Inflammatory macrophage treated with lipopolysaccharide for 4 hours (primary cell): ENCODE measurements at places on chromosomes 3 and 15.

- DNase-seq: no peak
These were observed 76.0 kb downstream of the THSD4 start for GRCh38 chr15:71191296-71191695.

GRCh38 chr3:110026421-110026820, 689.1 kb upstream of the DPPA4 start:
- no peak for DNase-seq

- DNase-seq: no peak
These were observed 19.7 kb upstream of the TM4SF19 start for GRCh38 chr3:196357905-196358304.

- no peak for DNase-seq
These were observed 126.8 kb upstream of the CTDSPL start for GRCh38 chr3:37734886-37735285.

GRCh38 chr3:35201211-35201610, 438.1 kb upstream of the ARPP21 start:
- no peak for DNase-seq

- peak; percentile 70 for DNase-seq
These were observed 39.2 kb downstream of the MYO5C start for GRCh38 chr15:52256366-52256765.

DNA sequence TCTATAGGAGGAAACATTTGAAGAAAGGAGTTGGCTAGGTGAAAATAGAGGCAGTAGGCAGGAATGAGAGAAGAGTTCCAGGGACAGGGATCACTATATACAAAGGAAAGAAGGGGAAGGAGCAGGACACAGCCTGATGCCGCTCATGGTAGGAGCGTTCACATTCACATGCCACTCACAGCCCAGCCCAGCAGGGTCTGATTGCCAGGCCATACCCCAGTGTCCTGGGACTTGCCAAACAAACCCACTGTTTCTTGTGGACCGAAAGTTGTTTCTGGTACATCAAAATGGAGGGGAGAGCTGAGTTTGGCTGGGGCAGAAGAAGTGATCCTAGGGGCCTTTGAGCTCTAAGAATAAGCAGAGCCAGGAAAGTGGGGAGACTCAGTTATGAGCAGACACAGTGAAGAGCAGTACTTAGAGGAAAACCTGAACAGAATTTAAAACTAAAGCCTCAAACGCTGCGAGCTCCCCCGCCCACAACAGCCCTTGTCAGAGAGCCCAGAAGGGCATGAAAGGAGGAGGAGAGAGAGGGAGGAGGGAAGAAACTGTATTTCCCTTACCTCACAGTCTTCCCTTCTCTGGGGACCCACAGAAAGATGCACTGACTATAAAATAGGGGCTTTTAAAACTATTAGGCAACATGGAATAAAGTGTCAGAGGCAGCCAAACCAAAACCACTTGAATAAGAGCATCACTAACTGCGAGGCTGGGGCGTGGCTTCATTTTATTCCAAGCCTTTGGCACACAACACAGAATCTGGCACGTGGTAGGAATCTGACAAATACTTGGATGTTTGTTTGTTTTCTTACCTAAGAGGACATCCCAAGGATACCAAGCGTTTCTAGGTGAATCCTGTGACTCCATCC, 129.0 kb downstream of the RPL22L1 start:
- DNase-seq: no peak

DNA sequence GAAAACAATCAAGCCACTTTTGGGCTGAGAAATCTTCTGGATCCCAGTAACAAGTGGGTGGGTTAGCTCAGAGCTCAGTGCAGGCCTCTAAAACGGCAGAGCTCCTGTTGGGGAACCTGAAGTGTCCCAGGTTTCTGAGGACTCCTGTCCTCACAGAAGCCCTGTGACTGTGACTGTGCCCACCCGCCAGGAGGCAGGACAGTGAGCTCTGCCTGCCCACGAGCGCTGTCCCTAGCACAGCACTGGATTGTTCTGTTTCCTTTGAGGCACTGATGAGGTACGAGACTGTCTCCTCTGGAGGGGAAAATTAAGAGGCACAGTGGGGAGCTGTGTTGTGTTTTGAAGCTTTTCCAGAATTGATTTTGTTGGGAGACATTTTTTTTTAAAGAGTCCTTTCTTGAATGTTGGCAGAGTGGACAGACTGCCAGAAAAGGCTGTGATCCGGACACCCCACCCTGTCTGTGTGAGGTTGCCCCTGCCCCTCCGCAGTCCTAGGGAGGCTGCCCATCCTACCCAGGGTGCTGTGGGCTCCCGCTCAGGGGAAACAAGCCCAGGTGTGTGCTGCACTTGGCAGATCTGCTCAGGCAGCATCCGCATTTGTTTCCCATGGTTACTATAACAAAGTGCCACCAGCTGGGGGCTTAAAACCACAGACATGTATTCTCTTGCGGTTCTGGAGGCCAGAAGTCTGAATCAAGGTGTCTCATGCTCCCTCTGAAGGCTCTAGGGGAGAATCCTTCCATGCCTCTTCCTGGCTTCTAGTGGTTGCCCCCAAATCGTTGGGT, 66.6 kb upstream of the LARS2 start:
- DNase-seq: no peak

DNA sequence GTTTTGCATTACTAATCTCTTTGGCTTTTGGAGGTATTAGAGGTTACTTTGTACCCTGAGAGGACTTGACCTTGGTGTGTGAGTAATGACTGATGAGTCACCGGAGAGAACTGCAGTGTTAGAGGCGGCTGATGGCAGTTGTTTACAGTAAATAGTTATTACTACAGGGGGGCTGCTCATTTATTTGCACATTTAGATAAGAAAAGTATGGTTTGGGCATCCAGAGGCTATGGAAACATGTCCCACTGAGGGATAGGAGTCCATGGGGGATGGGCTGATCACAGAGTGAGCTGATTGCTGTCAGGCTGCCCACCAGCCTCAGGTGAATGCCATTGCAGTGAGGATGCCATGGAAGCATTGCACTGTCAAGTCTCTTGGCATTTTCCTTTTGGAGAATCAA, 17.3 kb upstream of the STAC start:
- no peak for DNase-seq

- no peak for DNase-seq
These were observed 12.8 kb downstream of the CFAP100 start for GRCh38 chr3:126407412-126408044.

DNA sequence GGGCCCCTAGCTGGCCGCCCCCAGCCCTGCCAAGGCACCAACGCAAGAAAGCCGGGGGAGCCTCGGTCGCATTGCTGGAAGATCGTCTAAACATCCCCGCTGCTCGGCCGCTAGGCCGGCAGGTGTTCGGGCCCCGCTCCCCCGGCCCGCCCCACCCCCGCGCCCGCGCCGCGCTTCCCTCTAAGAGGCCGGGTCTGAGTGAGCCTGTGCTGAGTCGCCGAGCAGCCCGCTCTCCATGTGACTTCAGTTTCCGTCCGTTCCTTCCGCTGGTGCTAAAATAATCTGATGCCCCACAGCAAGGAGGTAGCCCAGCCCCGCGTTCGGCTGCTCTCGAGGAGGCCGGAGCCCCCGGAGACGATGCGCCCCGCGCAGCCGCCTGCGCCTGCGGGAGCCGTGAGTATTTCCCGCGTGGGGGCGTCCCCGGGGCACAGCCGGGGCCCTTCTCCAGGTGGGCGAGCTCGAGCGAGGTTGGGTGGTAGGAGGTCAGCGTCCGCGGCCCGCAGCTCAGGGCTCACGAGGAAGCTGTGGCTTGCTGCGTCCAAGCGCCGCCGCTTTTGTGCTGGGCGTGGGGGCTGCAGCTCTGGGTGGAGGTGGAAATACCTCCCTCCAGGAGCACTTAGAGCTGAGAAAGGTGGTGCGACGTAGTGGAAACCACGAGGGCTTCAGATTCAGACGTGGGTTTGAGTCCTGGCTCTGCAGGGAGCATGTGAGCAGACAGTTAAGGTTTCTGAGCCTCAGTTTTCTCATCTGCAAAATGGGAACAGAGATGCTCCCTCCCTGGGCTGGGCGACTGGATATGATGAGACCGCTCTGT, at the start of gene NRROS:
Gene NRROS (plus strand): TSS at position 212 of the 814 bp plus-strand sequence. CDS start 14,846 bp downstream, outside the sequence.
- DNase-seq: peak; percentile 86
